ENCODE measurements at places on chromosomes 5 and 9.

- no peak for DNase-seq
These were observed 7.7 kb upstream of the XPA start for GRCh38 chr9:97704851-97705250.

- DNase-seq: peak; percentile 80
These were observed 333.6 kb downstream of the PIK3R1 start for GRCh38 chr5:68548959-68549676.

- DNase-seq: no peak
These were observed 53.8 kb upstream of the RAD23B start for GRCh38 chr9:107229241-107229741.

DNA sequence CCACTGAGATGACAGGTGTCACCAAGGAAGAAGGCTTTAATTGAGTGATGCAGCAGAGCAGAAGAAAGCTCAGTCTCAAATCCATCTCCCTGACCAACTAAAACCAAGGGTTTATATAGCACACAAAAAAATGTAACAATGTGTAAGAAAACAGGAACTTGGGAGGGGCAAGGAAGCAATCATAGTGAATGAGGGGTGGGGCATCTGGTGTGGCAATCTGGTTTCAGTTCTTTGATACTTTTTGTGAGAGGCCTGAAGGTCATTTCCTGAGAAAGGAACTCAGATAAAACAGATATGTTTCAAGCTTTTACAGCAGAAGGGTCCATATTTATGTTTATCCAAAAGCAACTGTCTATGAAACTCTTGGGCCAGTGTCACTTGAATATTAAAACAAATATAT is 19.7 kb downstream of the CD180 start:
- no peak for DNase-seq

GRCh38 chr5:115341745-115342144 is 45.3 kb upstream of the CCDC112 start:
- no peak for DNase-seq

DNA sequence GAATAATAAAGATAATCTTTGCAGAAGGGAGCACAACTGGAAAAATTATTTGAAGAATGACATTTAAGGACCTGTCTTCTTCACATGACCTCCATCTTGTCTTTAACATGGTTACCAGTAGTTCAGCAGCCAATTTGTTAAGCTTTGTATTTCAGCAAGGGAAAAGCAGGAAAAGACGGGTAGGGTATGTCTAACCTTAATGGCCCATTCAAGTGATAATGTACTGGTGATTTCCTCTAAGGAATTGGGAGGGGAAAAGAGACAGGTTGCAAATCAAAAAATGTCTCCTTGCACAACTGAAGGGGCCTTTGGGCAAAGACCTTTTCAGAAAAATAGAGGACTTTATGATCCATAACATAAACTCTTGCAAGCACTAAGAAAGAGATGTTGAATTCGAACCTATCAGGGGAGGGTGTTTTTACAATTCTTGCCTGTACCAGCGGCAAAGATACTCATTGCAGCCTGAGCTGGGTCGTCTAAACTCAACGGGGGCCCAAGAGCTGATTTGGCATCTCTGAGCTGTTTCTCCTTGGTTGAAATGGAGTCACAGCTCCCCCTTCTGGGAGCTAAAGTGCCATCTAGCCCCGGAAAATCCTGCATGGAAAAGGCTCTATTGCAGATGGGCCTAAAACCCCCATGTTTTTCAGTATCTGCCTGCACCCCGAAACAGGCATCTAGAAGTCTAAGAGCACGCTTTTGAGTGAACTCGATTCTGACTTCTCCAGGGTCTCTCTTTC is 3.8 kb downstream of the BRINP1 start:
- DNase-seq: no peak

DNA sequence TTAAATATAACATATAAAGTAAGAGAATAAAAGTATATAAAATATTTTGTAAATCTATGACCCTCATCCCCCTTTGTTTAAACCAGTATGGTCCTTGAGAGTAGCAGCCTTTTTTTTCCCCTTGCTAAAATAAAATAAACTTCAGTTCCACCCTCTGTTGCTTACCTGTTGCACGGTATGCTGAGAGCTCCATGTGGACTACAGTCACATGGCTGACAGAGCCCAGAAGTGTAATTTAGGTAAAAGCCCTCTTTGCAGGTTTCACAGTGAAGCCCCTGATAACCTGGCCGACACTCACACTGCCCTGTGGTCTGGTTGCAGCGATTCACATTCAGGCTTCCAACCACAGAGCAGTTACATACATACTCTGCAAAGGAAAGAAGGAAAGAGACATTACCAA is 55.1 kb downstream of the MEGF9 start:
- DNase-seq: no peak

DNA sequence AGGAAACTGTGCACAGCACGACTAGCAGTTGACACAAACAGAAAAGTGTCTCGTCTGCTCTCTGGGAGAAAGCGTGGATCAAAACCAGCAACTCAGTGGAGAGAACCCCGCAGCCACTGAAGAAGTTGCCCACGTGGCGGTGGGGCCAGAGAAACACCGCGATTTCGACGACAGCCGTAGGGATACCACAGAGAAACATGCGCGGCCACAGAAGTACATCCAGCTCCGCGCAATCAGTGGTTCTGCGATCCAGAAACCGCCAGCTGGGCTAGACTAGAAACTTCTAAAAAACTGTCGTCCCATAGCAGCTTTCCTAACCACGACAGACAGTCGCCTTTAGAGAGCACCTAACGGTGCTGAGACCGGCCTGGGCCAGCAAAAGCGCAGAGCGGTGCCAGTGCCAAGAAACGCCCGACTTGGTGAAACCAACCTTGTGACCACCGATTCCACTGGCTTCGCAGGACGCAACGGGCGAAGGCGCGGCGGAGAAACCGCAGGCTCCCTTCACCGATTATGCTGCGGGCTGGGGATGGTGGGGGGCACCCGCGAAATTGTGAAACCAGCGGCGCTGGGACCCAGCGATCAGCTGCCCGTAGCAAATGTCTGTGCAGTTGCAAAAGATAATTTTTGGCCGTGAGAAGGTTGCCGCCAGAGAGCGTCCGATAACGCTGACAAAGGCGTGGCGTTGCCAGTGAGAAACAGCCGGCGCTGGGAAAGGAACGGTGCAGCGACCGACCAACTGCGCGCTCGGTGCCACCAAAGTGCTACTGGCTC is 2.7 kb upstream of the ANXA2R start:
- DNase-seq: no peak
